ENCODE measurements at places on chromosomes 3 and 15.

DNA sequence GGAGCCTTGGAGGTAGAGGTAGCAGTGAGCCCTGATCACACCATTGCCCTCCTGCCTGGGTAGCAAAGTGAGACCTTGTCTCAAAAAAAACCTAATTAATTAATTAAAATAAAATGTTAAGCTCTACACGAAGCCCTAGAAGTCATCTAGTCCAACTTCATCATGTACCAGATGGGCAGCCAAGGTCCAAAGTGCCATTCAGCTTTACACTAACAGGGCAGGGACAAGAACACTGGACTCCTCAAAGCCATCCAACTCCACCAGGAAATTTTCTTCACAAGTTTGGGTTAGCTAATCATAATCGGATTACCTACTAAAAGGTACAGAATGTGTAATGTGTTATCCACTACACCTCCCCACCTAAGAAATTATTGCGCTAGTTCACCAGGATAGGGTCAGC lies 48.8 kb downstream of the WWTR1 start:
- no peak for DNase-seq

GRCh38 chr3:160450846-160451245 lies 1.3 kb upstream of the TRIM59 start:
- DNase-seq, result no peak

- DNase-seq, result no peak
Observed at GRCh38 chr3:94305835-94306611, 243.2 kb downstream of the NSUN3 start.

DNA sequence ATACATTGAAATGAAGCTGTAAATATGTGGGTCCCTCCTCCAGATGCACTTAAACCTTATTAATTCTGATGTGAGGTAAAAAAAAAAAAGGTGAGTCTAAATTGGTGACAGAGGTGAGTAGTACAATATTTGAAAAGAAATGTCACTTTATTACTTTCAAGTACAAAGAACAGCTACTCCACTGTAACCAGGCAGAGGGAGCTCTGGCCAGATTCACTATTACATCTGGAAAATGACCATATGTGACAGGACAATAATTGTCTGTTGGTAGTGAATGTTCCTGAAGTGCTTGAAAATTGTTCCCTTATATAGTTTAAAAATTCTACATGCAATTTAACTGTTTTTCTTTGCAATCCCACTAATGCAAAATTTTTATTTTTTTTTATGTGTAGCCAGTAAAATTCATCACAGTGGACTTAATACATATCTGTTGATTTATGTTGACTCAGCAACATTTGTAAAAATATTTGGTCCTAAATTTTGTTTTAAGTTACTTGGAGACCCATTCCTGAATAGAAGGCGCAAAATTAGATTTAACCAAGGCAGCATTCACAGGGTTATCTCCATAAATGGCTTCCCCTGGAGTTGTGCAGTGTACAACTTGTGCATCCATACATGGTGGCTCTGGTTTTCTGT lies 231.9 kb upstream of the TBC1D5 start:
- DNase-seq, result no peak

GRCh38 chr3:46695177-46695961 lies 1.9 kb upstream of the ALS2CL start:
- DNase-seq, result peak; percentile 25

GRCh38 chr3:118884748-118885206 lies 149.9 kb downstream of the IGSF11 start:
- DNase-seq, result peak; percentile 32

GRCh38 chr3:185070491-185071286 lies 82.2 kb downstream of the C3orf70 start:
- no peak for DNase-seq

- DNase-seq, result no peak
Observed at GRCh38 chr3:101333883-101334282, 13.5 kb upstream of the IMPG2 start.

DNA sequence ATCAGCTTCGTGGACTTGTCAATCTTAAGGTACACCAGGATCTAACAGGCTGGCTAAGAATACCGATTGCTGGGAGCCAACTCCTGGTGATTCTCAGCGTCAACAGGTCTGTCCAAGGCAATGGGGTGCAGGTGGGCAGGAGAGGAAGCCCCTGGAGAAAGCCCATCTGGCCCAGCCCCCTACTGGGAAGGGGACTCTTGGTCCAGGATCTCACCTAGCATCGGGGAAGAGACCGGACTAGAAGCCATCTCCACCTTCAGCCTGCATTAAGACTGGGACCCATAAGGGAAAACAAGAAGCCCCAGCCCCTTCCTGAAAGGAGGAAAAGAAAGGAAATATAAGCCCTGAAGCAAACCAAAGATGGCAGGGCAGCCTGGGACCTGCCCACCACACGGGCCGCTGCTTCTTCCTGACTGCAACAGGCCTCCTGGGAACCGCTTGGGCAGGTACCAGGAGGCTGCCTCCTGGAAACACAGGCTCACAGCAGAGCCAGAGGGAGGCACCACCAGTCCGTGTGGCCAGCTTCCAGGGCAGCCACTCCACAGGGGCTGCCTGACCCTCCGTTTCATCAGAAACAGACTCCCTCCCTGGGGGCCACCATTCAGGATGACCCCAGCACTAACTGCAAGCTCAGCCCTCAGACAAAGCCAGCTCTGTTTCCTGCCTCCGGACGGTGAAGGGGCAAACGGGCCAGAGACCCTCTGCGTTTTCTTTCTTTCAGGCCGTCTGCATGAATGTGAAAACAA lies 100.2 kb downstream of the LRIG1 start:
- no peak for DNase-seq

- peak; percentile 90 for DNase-seq
Observed at GRCh38 chr3:61561374-61562041, at the start of gene PTPRG. Gene PTPRG, plus strand, starts transcription at chr3:61561571. Its CDS starts 717 bp downstream, at chr3:61562288.

DNA sequence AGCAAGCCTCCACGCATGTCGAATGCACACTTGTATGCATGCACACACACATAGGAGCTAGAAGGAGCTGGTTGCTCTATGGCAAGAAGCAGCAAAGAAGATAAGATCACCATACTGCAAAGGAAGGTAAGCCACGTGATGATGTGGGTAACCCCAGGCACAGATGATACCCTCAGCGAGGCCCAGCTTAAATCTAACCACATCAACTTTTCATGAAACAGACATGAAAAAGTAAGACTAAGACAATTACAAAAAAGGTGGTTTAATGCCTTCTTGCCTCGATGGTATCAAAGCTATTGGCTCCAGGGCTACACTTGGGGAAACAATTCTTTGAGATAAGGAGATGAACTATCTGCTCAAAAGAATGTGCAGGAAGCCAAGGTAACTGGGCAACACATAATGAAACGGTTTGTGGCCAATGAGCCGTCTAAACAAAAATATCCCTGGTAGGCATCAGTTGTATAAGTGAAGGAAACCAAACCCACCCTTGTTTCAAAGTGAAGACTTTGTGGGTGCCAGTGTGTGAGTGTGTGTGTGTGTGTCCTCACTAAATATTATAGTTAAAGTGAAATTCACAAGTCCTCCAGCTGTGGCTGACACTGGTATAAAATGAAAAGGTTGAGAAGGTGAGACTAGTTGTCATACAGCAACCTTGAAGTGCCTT lies 365.7 kb upstream of the ICE2 start:
- DNase-seq, result no peak
